Activated naive CD8-positive, alpha-beta T cell treated with anti-CD3 and anti-CD28 coated beads, Interleukin-2, amount 50 U/mL, for 16 hours (primary cell): ENCODE measurements at places on chromosomes 5 and 9.

DNA sequence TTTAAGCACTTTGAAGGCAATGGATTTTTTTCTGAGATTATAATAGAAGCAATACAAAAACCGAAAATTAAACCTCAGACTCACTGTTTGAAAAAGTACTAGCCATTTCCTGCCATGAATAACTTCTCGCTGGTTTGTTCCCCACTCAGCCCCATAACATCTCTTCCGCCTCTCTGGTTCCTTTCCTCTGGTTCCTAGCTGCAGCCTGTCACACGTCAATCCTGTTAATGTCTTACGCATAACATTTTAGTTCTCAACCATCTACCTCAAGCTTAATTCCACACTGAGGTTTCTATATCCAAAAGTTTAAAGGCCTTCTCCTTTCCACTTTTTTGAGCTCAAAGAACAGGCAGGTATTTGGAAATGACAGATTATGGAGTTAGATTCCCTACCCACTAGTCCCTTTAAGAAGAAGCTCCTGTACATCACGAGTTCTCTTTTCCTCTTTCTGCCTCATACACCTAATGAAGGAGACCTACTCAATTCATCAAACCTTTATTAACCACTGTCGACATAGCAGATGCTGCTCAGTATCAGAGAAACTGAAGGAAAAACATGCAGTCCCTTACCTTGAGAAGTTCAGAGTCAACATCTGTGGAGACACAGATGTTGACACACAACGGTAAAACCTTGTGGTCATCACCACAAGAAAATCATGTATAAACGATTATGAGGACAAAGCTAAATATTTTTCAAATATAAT is 243.0 kb upstream of the PTGER4 start:
- no peak for DNase-seq

DNA sequence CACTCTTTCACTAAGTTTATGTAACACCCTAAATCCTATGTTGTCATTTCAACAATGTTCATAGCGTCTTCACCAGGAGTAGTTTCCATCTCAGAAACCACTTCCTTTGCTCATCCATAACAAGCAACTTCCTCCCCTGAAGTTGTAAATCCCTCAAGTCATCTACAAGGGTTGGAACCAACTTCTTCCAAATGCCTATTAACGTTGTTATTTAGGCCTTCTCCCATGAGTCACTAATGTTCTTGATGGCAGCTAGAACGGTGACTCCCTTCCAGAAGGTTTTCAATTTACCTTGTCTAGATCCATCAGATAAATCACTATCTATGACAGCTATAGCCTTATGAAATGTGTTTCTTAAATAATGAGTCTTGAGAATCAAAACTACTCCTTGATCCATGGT is 73.3 kb upstream of the TARS1 start:
- no peak for DNase-seq

DNA sequence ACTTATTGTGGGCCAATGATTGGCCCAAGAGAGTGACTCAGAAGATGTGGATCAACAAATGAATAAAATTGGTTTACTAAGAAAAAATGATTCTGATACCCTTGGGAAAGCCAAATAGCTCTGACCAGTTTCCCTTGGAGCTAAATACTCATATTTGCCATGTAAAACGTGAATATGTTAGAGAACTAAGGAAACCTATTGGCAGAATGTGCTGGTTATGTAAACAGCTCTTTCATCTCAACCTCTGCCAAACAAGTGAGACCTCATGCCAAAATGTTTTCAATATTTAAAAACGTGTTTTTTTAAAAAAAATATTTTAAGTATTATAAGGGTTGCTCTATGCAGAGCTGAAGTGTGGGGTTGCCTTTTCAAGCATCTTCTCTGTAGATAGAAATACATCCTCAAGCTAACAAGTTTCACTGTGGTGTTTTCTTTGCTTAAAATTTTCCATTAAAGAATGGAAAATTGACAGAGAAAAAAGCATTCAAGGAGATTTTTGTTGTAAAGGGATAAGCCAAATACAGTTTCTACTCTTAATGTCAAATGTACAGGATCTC is 186.9 kb upstream of the TUT7 start:
- no peak for DNase-seq

- DNase-seq: no peak
Observed at GRCh38 chr5:27308153-27308552, 269.8 kb upstream of the CDH9 start.

GRCh38 chr5:34652914-34653313 is 3.2 kb upstream of the RAI14 start:
- DNase-seq: no peak

- no peak for DNase-seq
Observed at GRCh38 chr9:928363-929042, 48.0 kb upstream of the DMRT3 start.

GRCh38 chr5:125202871-125203438 is 456.5 kb upstream of the ZNF608 start:
- DNase-seq: no peak

DNA sequence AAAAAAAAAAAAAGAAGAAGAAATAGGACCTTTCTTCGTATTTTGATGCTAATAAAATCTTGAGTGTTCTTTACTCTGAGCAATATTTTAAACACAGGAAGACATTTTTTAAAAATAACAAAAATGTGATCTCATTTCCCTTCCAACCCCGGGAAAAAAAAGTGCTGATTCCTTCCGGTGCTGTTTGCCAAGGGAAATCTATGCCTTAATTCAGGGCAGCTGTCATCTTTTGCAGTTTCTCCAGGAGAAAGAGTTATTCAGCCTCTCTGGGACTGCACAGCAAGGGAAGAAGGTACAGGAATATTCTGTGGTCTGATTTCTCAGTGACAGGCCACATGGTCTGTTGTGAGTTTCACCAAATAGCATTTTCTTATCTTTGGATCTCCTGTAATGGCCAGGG is 291.9 kb upstream of the IRX1 start:
- no peak for DNase-seq

- no peak for DNase-seq
Observed at GRCh38 chr9:18721267-18721994, 247.5 kb downstream of the ADAMTSL1 start.

DNA sequence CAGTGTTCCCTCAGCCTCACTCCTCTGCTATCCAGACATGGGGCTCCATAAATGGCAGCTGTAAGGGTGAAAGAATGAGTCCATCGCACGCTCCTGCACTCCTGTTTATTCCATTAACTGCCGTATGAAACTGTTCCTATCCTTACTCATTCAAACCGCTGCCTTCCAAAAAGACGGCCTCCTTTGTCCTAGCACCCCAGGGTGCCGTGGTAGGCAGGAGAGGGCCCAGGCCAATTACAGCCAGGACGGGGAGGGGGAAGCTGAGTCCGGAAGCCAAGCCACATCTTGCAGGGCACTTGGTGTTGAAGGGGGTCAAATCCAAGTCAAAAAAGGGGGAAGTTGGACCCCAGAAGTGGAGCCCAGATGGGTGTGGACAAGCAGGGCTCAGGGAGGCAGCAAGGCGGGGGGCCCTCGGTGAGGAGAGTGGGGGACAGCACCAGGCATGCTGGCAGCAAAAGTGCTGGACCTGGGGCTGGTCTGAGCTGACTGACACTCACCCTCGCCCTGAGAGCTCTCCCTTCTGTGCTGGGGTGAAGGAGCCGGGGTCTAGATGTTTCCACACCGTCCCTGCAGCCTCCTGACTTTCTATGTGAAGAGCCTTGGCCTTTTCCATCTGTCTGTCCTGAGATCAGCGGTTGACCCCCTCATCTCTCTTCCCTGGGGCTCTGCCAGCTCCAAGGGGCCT is 63.3 kb downstream of the COL23A1 start:
- DNase-seq: no peak

DNA sequence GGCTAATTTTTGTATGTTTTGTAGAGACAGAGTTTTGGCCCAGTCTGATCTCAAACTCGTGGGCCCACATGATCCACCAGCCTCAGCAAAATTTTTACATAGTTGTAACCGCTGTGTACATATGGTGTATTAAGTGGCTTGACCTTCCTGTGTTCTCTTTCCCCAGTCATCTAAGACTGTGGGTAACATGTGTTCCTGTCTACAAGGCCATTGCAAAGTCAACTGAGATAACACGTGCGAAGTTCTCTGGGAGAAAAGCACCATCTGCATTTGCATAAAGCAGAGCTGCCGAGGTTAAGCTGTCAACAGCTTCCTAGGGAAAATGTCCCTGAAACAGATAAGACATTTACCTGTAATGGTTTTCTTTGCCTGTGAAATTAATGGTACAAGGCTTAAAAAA is 273.7 kb downstream of the FANCC start:
- no peak for DNase-seq

DNA sequence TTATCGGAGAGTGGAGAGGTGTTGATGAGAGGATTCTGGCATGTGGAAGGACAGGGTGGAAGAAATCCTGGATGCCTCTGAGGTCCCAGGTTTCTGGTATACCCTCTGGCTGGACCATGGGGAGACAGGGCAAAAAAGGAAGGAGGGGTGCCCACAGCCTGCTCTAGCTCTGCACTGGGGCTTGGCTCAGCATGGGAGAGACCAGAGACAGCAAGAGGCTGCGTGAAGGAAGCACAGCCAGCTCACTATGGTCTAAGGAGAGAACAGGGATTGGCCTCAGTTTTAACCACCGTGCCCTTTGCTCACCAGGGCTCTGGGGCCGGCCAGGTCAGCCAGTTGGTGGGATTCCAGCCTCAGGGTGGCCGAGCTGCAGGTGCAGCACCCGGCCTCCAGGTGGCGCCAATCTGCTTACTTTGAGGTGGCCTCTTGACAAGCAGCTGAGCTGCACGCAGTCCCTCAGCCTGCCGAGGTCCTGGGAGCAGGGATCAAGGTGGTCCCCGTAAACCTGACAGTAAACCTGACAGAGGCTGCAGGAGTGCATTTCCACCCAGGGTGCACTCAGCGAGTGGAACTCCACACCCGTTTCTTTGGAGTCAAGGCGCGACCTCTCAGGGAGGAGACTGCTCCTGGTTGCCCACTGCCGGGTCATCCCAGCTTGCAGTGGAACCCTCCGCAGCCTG is 25.0 kb upstream of the SPTLC1 start:
- DNase-seq: peak; percentile 46

GRCh38 chr5:1783216-1783554 is 16.5 kb downstream of the MRPL36 start:
- DNase-seq: no peak

- DNase-seq: no peak
Observed at GRCh38 chr9:129570450-129571297, 50.2 kb downstream of the C9orf50 start.

- no peak for DNase-seq
Observed at GRCh38 chr5:16585041-16585667, 31.6 kb downstream of the RETREG1 start.

DNA sequence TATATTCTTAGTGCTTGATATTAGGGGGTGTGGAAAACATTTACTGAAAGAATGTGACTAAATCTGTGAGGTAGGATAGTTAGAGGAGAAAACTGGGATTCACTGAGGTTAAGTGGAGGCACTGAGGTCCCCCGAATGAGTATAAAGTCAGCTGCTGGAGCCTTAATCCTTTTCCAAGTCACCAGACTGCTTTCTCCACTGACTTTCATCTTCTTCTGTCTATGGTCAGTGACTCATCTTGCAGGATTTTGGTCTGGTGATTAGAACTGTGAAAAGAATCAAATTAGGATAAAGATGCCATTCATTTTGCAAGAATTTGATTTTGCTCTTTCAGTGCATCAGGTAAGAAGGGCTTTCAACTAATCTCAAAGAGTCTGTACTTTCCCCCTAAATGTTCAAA is 89.3 kb upstream of the ALDH1A1 start:
- DNase-seq: no peak

DNA sequence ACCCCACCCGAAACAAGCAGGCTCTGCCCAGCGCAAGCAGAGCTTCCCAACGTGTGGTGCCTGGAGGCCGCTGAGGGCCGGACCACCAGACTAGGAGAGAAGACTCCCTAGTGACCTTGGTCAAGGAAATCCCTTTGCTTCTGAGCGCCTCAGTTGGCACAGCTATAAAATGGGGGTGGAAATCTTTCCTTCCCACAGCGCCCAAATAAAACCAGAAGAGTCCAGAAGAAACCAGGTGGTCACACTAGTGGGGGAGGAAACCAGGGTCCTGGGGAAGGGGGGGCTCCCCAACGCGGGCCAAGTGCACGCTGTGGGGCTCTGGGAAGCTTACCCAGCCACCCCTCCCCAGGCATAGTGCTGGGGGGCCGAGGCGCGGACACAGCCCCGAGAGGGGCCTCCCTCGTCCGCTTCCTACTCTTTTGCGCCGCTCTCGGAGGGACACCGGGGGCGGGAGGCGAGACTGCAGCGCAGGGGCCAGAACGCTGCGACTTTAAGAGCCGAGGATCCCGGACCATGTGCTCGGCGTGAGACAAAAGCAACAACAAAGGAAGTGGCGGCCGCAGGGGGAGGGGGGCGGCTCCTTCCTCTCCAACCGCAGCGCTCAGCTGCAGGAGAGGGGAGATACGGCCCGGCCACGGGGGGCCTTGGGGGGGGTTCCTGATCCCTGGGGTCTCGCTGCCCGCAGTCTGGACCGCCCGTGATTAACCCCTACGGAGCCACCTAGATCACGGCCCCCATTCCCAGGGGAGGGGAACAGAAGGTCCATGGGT is 885 bp downstream of the RNF44 start:
- peak; percentile 51 for DNase-seq

GRCh38 chr9:81653240-81653639 is 36.1 kb downstream of the TLE1 start:
- DNase-seq: no peak

- DNase-seq: no peak
Observed at GRCh38 chr5:80686757-80687156, 32.0 kb upstream of the DHFR start.

DNA sequence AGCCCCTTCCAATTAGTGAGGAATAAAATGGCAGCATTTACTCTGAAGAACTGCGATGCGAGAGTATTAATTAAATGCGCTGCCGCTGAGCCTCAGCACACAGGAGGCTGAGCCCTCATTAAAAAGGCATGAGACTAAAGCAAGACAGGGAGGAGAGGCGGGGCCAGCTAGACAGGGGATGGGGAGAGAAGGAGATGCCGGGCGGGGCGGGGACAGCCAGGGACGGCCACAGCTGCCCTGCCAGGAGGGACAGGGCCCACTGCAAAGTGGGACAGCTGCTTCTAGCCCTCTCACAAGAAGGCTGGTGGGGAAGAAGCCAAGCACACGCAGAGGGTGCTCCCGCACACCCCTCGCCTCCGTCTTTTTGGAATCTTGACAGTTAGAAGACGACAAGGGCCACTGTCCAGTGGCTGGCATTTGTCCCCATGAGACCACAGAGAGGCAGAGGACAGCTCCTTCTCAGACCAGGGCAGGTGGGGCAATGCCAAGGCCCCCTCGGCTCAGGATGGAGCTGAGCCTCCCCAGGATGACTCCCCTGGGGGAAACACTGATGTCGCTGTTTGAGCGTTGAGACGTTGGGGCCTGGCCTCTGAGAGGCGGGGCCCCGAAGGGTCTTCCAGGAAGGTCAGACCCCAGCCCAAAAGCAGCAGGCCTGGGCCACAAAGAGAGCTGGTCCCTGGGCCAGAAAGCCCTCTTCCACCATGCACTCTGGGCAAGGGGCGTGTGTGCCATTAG is 26.9 kb downstream of the ADAMTS2 start:
- DNase-seq: no peak

DNA sequence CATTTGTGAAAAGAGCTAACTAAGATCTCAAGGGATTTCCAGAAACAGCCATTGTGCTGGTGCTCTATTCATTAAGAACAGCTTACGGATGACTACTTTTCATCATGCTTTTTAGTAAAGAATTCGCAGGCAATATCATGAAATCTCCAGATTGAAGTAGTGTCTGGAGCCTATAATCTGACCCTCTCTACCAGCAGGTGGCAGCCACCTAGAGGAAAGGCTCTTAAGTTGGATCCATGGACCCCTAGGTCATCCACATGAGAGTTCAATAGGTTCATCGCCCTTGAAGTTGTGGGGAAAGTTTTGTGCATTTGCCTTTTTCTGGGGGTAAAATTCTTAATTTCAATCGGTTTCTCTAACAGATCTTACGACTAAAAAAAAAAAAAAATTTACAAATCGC is 82.3 kb downstream of the SLC1A3 start:
- DNase-seq: no peak

- DNase-seq: no peak
Observed at GRCh38 chr5:103624675-103625074, 62.1 kb upstream of the NUDT12 start.
